ENCODE measurements at places on chromosomes 1 and 21. TPM values are rescaled to one million over a fixed set of nuclear protein-coding genes. Genes with fewer than 3 reads are reported as not detected.

Gene TMEM61
- 1.3 TPM for total RNA-seq

Gene CTSS
- total RNA-seq: 128 TPM

Gene NGF
- total RNA-seq: 17.2 TPM

Gene DDAH1
- 28.8 TPM for total RNA-seq

Gene CLCA1
- total RNA-seq: 0.15 TPM

Gene CFAP107
- total RNA-seq: not detected

Gene ANKRD34A
- 1.4 TPM for total RNA-seq

Gene XCL2
- total RNA-seq: 1.1 TPM

Gene DBT
- total RNA-seq: 10.8 TPM

Gene PDPN
- 16.6 TPM for total RNA-seq

Measured in aorta (tissue), 5 donors.